ENCODE measurements at places on chromosomes 6 and 20. TPM values are rescaled to one million over a fixed set of nuclear protein-coding genes. Genes with fewer than 3 reads are reported as not detected.

CST7 gene
- 136 TPM for total RNA-seq

PTGIS gene
- total RNA-seq, result 6.3 TPM

COL21A1 gene
- not detected for total RNA-seq

IMPG1 gene
- not detected for total RNA-seq

PAK5 gene
- total RNA-seq, result not detected

C6orf15 gene
- not detected for total RNA-seq

MCCD1 gene
- total RNA-seq, result not detected

FLRT3 gene
- total RNA-seq, result not detected

SLC22A2 gene
- total RNA-seq, result not detected

PPP1R14C gene
- total RNA-seq, result 1.8 TPM

SLC24A3 gene
- total RNA-seq, result 0.07 TPM

MYLK2 gene
- 0.53 TPM for total RNA-seq

SIM1 gene
- not detected for total RNA-seq

TCP11 gene
- total RNA-seq, result not detected

TAF11 gene
- total RNA-seq, result 29.1 TPM

TFAP2C gene
- total RNA-seq, result not detected

DEFB132 gene
- total RNA-seq, result not detected
